ENCODE measurements at places on chromosomes 4 and X. TPM values are rescaled to one million over a fixed set of nuclear protein-coding genes. Genes with fewer than 3 reads are reported as not detected.
A peak's percentile ranks its signal among the peaks of the same experiment; 100 is the strongest.

DNA sequence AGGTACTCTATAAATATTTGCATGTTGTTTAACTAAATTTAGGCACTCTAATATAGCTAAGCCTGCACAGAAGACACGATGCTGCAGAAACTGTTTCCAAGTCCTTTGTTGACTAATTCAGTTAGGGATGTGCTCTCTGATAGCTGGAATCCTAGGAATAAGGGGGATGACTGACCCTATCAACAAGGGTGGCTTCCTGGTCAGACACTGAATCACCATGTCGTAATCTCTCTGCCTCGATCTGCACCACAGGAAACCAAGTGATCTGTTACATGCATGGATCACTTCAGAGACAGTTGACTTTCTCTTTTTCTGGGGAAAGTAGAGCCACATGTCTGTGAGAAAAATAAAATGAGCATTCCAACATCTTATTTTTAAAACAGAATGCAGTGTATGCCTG, 169.1 kb downstream of the GUCY2F start:
- DNase-seq = no peak

Gene TSPAN7
- polyA plus RNA-seq = 23.8 TPM

- DNase-seq = no peak
Measured at GRCh38 chr4:41098093-41099048, 116.0 kb downstream of the APBB2 start.

DNA sequence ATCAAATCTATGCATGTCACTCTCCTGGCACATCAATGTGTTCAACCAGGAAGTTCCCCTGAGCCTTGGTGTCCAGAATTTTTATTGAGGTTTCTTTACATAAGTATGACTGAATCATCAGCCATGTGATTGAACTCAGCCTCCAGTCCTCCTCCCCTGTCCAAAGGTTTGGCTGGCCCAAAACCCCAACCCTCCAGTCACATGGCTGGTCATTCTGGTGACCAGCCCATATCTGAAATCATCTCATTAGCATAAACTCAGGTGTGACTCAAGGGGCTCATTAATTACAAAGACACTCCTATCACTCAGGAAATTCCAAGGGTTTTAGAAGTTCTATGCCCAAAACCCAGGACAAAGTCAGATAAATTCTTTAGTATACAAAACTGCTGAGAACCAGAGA, 20.6 kb upstream of the SUPT20HL2 start:
- no peak for DNase-seq

Gene SPP1
- polyA plus RNA-seq = 29.4 TPM

GRCh38 chr4:98908182-98908581, 20.8 kb downstream of the EIF4E start:
- no peak for DNase-seq

Gene RNF150
- 3.1 TPM for polyA plus RNA-seq

Gene MAGEA9B
- polyA plus RNA-seq = not detected

Gene OTUD6A
- not detected for polyA plus RNA-seq

GRCh38 chr4:145868637-145869409, 69.8 kb downstream of the ZNF827 start:
- DNase-seq = no peak

DNA sequence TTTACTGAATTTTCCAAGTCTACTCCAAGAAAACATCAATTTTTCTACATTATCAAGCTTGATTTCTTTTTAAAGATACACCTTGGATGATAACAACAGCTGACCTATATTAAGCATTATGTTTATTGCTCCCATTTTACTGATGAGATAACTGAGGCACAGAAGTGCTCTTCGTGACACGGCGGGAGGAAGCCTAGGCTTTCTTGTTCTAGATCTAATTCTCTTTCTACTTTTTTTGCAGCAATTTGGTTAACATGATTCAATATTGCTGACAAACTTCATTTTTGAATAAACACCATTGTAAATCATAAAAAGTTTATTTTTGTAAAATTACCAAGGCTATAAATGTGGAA, 33.8 kb downstream of the BBS12 start:
- no peak for DNase-seq

DNA sequence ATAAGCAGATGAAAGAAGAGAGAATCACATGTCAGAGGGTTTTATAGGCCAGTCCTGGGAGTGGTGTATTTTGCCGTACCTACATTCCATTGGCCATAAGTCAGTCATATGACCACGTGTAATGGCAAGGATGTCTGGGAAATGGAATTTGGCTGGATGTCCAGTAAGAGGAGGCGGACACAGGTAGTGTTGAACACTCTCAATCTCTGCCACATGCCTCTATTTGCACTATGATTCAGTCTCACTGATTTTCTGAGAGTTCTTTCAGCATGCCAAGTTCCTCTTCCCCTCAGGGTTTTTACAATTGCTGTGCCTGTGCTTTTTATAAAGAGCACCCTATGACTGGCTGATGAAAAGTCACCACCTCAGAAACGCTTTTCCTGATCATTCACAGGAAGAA, 164.2 kb upstream of the GPR101 start:
- no peak for DNase-seq

DNA sequence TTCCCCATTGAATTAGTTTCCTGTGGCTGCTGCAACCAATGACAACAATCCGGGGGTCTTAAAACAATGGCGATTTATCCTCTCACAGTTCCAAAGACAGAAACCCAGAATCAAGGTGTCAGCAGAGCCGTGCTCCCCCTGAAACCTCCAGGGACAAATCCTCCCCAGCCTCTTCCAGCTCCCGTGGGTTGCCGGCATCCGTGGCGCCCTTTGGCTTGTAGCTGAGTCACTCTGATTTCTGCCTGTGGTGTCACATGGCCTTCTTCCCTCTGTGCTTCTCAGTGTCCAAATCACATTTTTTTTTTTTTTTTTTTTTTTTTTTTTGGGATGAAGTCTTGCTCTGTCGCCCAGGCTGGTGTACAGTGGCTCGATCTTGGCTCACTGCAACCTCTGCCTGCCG, 64.5 kb upstream of the STX18 start:
- DNase-seq = no peak

DNA sequence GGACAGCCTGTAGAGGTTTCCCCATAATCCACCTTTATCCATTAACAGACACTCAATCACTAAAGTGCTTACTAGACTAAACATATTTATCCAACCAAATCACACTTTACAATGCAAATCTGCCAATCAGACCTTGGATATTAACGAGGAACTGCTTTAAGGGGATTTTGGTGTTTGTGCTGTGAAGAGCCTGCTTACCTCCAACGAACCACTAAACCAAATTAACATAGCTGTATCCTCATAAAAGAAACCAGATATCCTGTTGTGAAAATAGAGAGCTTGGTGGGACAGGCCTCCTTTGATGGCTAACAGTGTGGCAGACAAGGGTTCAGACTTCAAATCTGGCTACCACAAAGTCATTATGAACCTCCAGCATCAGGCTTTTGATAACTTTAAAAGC, 252.6 kb upstream of the HAND2 start:
- no peak for DNase-seq

Gene SLC10A4
- polyA plus RNA-seq = not detected

DNA sequence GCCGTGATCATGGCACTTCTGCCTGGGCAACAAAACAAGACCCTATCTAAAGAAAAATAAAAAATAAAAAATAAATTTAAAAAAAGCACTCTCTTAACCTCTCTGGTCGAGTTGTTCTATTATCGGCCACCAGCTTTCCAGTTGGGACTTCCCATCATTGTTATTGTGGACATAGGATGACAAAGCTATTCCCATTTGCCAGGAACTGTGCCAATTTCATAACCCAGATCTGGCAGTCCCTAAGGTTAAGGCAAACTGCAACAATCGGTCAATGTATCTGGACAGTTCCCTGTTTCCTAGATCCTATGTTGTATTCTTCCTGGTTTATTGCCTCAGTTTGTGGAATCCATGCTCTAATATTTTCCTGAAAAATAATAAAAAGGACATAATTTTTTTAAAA, 17.8 kb upstream of the ANXA5 start:
- no peak for DNase-seq

DNA sequence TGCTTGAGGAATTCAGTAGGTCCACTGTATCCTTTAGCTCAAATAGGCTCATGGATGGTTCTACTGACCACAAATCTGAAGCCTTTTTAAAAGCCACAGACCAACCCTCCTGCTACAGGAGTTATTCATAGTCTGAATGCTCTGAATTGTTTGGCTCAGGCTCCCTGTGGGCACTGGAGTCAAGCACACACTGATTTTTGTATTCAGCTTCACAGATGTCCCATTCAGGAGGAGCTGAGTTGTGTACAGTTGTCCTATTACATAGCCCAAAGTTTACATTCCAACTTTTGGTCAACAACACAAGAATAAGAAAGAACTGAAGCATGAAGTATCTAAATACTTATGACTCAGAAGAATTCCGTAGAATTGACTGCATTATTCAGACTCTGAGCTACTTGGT, 243.9 kb downstream of the UNC5C start:
- no peak for DNase-seq

DNA sequence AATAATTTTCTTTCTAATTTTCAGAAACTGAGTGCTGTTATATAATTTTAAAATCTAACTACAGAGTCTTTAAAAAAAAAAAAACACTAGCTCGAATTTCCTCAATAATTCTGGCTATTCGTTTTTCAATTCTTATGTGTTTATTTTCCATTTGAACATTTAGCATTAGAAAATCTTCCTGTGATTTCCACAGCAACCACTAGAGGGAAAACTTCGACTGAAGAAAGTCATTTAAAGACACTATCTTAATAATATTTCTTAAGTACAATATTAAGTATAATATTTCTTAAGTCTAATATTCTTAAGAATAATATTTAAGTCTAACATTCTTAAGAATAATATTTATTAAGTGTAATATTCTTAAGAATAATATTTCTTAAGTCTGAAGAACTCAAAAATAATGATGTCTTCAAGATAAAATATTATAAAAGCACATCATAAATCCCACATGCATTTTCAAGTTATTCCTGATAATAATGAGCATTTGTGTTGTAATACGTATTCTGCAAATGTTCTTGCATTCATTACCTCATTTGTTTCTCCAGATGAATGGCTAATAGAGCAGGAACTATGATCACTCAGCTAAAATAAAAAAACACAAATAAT, 118.4 kb upstream of the WDR17 start:
- DNase-seq = no peak

GRCh38 chr4:106316773-106317409, 541 bp downstream of the AIMP1 start:
- DNase-seq = no peak

GRCh38 chr4:25703731-25704388, 48.2 kb downstream of the SLC34A2 start:
- no peak for DNase-seq

GRCh38 chr4:185278716-185279115, 69.3 kb downstream of the SNX25 start:
- no peak for DNase-seq

Gene SERPINA7
- not detected for polyA plus RNA-seq

Gene RHOXF1
- polyA plus RNA-seq = not detected

Gene TAF7L
- polyA plus RNA-seq = not detected

Gene HDX
- 0.77 TPM for polyA plus RNA-seq

DNA sequence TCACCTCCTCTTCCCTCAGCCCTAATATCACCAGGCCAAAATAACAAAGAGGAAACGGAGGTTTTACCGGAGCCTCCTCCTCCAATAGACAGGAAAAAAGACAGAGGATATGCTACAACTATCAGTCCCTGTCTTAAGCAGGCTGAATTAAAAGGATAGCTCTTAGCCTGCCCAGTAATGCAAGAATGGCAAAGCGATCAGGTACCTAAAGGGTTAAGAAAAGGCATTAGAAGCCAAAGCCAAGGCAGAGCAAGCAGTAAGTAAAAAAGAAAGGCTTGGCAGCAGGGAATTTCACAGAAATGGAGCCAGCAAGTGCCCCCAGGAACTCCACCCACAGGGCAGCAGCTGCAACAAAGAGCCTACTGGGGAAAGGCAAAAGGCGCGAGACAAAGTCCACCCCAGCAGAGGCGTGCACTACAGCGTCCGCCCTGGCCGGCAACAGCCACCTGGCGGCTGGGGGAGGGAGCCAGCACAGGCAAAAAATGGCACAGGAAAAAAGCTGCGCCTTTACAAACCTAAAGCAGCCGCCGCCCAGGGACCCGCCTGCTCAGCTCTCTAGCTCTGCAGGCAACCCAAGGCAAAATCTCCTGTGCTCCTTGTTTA, 220.6 kb upstream of the ZC4H2 start:
- DNase-seq = peak; percentile 63

Gene AMBN
- polyA plus RNA-seq = not detected

Gene TLR1
- polyA plus RNA-seq = 2.8 TPM

DNA sequence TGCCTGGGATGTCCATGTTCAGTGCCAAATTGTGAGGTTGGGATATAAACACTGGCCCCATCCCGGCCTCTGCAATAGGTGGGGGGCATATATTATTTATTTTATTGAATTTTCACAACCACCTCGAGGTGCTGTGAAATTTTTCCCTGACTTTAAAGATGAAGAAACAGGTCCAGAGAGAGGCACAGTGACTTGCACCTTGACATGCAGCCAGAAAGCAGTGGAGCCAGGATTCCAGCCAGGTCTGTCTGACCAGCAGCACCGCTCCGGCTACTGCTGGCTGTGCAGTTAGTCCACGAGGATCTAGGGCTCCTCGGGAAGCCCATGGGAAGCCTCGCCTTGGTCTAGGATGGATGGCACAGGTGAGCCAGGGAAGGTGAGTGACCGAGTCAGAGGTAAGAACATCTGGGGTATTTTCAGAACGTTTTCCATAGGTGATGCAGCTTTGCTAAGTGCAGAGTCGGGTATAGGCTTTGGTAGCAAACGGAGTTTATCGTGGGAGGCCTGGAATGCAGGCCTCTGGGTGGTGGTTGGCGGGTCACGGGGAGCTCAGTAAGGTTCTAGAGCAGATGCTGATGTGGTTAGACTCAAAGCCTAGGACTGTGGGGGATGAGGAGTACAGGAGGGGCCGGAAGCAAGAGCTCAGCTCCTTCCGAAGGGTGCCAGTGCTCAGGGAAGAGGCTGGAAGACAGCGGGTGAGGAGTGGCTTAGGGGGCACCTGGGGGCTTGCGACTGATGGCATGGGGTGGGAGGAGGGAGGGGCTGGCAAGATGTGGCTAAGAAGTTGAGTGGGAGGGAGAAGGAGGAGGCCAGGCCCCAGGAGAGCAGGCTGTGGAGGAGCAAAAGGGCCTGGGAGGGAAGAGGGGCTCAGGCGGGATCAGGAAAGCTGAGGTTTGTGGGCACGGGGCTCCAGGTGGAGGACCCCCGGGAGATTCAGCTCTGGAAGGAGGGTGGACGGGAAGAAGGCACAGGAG, 107.7 kb upstream of the LRPAP1 start:
- DNase-seq = no peak

DNA sequence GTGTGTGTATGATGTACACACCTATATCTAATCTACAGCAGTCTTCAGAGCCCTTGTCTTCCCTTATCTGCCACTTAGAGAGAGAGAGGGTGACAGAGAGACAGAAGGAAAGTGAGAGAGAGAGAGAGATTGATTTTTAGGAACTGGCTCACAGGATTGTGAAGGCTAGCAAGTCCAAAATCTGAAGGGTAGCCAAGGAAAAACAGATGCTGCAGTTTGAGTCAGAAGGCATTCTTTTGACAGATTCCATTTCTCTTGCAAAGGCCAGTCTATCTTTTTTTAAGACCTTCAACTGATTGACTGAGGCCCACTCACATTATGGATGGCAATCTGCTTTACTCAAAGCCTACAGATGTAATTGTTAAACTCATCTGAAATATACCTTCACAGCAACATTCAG, 664.0 kb upstream of the IGFBP7 start:
- no peak for DNase-seq

Measured in sigmoid colon (tissue), 7 donors.